ENCODE measurements at places on chromosomes 3 and 15. TPM values are rescaled to one million over a fixed set of nuclear protein-coding genes. Genes with fewer than 3 reads are reported as not detected.
A peak's percentile ranks its signal among the peaks of the same experiment; 100 is the strongest.

Gene DAZL
- total RNA-seq: not detected

Gene PHLDB2
- total RNA-seq: 36.4 TPM

Gene GOLGA8T
- 0.66 TPM for total RNA-seq

Gene GRAMD2A
- 0.55 TPM for total RNA-seq

Gene PLA2G4F
- 3.2 TPM for total RNA-seq

Gene CHRD
- total RNA-seq: 6.5 TPM

Gene AGTR1
- total RNA-seq: 1.9 TPM

GRCh38 chr15:100269831-100270230, 71.9 kb downstream of the ADAMTS17 start:
- DNase-seq: peak; percentile 0

- no peak for DNase-seq
These were observed 605 bp upstream of the RASL12 start for GRCh38 chr15:65068403-65068788.

DNA sequence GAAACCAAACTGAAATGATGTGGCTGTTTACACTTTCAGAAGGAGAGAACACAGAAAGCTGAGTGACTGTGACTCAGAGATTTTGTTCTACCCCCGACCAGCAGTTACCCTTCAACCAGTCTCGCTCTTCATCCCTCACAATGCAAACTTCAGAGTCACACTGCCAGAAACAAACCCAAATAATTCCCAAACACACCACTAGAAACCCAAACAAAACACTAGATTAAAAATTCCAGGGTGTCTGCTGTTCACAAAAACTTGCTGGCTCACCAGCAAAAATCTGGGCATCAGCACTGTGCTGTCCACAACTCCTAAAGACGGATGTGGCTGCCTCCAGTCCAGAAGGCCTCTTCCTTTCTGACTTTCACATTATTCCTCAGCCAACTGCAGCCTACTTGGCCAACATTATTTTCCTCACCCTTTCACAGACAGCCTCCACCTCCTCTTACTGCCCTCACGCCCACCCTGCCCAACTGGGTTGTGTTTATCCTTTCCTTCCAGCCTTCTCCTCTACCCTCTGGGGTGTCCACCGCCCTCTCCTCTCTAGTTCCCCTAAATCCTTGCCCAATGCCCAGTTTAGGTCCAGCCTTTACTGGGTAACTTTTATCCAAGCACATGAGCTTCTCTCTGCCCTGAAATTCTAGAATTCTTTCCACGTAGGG, 71.4 kb downstream of the MECOM start:
- DNase-seq: no peak

- no peak for DNase-seq
These were observed 166.9 kb upstream of the UMPS start for GRCh38 chr3:124563376-124563775.

GRCh38 chr3:44321335-44321734, 17.2 kb upstream of the TCAIM start:
- DNase-seq: peak; percentile 45

DNA sequence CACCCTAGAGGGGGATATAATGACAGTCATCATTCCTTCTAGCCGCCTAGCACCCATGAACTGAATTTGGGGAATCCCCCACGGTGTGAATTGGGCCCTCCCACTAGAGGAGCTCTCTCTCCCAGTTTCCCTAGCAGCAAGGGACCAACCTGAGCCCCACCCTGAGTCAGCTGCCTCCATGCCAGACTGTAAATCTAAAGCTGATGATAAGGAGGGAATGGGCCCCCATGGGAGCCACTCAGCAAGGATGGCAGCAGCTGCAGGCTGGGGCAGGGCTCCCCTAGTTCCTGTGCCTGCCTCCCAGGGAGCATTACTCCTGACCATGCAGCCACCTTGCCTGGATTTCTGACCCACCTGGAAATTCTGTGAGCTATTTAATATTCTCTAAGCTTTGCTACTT, 57.0 kb upstream of the PXYLP1 start:
- DNase-seq: no peak

- DNase-seq: no peak
These were observed 989 bp downstream of the GNB4 start for GRCh38 chr3:179450261-179450701.

DNA sequence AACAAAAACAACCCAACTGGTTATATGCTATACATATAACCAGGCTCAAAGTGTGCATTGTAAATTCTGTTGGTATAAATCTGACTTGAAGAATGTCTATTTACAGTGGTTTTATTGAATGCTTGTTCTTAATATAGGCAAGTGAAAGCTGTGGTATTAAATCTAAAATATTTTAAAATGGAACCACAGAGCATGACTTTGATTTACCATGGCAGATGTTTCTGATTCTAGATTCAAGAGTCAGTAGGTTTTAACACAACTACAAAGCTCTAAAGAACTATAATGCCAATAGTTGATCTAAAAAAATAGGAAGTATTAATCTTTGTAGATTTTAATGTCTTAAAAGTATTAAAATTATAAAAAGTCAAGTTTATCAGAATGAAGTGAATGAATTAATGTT, 141.9 kb upstream of the PLSCR5 start:
- no peak for DNase-seq

- DNase-seq: no peak
These were observed 19.9 kb downstream of the TRANK1 start for GRCh38 chr3:36924744-36925521.

GRCh38 chr3:149535333-149535685, 60.8 kb downstream of the TM4SF4 start:
- DNase-seq: no peak

DNA sequence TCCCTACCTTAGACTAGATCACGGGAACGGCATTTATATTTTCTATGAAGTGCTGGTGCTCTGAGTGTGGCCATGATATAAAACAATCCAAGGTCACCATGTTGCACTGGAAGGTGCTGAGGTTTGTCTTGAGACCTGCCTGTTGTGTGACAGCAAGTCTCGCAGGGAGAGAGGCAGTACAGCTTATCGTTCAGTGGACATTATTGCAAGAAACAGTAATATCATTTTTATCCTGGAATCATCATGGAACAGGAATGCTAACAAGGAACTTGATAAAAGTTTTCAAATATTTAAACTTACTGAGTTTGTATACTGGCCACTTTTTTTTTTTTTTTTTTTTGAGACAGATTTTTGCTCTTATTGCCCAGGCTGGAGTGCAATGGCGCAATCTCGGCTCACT, 40.0 kb upstream of the GCNT3 start:
- no peak for DNase-seq

DNA sequence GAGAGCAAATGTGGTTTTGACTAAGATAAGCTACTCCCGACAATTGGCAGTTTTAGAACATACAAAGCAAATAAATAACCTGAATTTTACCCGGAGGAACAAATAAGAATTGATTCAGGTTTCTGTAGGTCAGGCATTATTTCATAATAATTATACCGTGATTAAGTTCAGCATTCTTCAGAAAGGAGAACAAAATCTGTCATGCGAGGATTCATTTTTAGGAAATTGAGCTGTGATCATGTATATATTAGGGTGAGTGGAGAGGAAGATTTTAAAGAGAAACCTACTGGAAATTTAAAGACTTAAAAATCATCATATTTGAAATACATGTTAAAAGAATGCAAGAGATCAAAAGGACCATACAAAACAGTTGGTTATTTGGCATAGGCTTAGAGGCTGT, 20.5 kb downstream of the ZNF609 start:
- no peak for DNase-seq

GRCh38 chr3:66414846-66415245, 86.0 kb downstream of the LRIG1 start:
- no peak for DNase-seq

- DNase-seq: no peak
These were observed 327.6 kb downstream of the GRM7 start for GRCh38 chr3:7188551-7188950.

DNA sequence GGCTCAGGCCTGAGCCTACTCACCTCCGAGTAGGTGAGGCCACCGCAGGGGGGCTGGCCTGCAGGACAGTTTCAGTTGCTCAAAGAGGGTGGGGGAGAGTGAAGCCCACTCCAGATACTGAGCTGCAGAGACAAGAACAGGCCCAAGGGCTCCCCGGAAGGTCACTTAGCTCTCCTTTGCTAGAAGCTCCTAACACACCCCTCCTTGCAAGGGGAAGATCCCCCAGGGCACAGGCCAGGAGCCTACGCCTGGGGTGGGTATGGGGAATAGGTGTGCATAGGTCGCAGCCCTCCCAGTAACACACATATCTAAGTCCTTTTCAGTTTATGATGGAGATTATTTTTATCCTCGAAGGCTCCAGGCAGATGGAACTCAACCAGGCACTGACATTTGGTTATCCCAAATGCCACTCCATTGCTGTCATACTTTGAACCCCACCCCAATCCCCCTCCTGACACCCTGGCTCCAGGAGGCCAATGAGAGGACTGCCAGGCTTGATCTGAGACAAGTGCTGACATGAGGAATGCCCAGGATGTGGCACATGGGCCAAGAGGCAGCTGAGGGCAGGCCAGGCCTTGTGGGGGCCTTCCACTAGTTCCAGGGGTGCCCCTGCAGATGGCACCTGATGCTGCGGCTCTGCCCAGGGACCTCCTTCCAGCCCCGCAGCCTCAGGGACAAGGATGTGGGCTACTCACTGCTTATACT, 1.1 kb upstream of the MUSTN1 start:
- no peak for DNase-seq

DNA sequence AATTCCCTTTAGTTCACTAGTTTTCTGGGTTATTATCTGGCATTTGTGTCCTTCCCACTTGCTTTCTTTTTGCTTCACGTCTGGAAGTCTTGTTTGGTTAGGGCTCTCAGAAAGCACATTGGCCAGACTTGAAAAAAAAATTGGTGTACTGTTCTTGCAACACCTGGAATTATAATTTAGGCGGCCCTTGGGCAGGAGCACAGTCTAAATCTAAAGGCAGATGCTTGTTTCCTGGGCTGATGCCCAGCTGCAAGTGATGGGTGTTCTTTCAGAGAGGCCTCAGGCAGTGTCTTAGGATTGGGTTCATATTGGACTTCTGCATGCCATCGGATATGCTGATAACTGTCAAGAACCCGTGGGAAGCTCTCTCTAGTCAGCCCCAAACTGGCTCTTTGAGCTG, 521.5 kb downstream of the PDCD6IP start:
- no peak for DNase-seq

All from mucosa of gallbladder (tissue), 1 donor.